ENCODE measurements at places on chromosomes 7 and 10. TPM values are rescaled to one million over a fixed set of nuclear protein-coding genes. Genes with fewer than 3 reads are reported as not detected.

KIAA1549 gene
- total RNA-seq, result 40.2 TPM

IKZF1 gene
- 1.1 TPM for total RNA-seq

NKX1-2 gene
- total RNA-seq, result 0.59 TPM

PSMC2 gene
- 111 TPM for total RNA-seq

CDK13 gene
- 53.2 TPM for total RNA-seq
